Hematopoietic multipotent progenitor cell treated with erythropoietin and hydrocortisone succinate and interleukin-3 and kit ligand, for 17 days (in vitro differentiated cells): ENCODE measurements at places on chromosomes 13 and 19.

DNA sequence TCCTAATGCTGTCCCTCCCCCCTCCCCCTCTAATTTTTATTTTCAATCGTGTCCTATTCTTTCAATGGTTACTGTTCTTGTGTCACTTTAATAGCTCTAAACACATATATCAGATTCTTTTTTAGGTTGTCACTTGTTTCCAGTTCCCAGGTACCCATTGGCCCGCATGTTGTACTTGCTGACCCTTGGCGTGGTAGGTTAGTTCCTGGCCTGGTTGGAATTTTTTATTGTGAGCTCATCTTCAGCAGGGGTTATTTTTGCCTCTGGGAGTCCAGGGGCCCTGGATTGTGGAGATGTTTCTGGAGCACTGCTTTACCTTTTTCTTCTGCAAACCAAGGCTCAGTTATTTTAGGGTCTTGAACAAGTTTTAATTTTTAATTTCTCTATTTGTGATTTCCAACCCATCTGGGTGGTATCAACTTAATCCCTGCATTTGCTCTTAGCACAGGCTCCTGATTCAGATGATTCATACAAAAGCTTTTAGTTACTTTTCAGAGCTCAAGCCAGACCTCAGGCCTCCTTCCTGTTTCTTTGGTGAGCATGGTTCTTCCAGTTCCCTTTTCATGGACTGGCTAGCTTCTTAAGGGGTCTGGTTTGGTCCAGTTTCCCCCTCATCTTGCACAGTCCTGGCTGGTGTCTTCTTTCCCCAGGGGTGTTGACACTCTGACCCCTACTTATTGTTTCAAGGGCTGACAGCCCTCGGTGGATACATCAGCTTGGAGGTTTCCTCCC lies 220.5 kb downstream of the TM9SF2 start:
- DNase-seq = no peak

- DNase-seq = no peak
Measured at GRCh38 chr13:44120043-44120442, 240.3 kb downstream of the LACC1 start.

GRCh38 chr19:8526345-8527091 lies 12.6 kb upstream of the ZNF414 start:
- no peak for DNase-seq

DNA sequence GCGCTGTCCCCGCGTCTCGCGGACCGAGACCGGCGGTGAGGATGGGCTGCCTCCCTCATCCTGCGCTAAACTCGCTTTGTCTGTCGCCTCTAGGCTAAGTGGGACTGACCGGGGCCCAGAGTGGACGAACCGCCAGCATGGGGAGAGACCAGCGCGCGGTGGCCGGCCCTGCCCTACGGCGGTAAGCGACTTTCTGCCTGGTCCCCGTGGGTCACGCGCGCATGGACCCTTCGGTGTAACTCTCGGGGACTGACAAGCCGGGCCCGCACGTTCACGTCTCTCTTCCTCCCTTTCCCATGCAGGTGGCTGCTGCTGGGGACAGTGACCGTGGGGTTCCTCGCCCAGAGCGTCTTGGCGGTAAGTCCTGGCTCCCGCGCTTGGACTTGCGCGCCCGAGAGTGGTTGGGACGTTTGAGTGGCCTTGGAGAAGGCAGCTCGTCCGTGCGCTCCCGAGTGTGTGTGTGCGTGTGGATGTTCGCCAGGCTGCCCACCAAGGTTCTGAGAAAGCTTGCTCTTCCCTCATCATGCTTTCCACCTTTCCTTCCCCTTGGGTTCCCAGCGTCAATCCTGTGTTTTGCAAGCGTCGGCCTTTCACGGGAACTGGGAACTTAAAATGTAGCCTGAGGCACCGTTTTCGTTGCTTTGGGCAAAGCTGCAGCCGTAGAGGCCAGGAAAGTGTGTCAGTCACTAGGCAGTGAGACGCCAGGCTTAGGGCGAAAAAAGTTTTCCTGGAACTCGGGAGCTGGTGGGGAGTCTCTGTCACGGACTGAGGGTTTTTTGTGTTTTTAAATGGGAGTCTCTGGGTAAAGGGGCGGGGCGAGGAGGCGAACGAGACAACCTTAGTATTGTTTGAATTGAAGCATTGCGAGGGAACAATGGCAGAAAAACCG lies 927 bp downstream of the COL4A2 start:
- DNase-seq = no peak

- no peak for DNase-seq
Measured at GRCh38 chr13:40228496-40228895, 437.9 kb downstream of the FOXO1 start.

GRCh38 chr13:49421391-49421790 lies 22.5 kb downstream of the CAB39L start:
- DNase-seq = peak; percentile 43

GRCh38 chr19:54533476-54533875 lies 30.8 kb downstream of the LAIR2 start:
- DNase-seq = no peak

DNA sequence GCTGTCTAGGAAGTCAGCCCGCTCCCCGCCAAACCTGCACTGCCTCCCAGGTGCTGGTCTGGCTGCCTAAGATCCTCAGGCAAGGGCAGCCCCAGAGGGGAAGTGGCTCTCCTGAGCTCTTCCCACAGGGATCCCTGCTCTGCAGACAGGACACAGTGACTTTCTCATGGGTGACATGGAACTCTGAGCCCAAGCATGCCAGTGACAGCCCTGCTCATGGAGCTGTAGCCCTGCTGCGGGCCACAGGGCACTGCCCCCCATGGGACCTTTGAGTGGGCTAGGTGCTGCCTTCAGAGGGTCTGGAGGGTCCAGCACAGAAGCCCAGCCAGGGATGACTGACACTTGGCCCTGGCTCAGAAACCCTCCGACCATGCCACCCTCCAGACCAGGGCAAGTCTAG lies 109.1 kb downstream of the TUBA3C start:
- DNase-seq = no peak

DNA sequence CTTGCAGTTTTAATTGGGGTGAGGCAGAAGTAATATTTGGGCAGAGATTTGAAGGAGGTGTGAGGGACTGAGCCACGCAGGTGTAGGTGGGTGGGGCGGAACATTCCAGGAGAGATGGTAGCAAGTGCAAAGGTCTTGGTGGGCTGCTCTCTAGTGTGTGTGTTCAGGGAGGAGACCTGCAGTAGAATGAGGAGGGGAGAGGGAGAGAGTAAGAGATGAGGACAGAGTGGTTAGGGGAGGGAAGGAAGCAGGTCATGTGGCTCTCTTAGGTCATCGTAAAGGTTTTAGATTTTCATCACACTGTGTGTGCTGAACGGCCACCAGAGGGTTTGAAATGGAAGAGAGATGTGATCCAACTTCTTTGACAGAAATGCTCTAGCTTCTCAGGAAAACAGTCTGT lies 33.5 kb downstream of the WASF3 start:
- no peak for DNase-seq

DNA sequence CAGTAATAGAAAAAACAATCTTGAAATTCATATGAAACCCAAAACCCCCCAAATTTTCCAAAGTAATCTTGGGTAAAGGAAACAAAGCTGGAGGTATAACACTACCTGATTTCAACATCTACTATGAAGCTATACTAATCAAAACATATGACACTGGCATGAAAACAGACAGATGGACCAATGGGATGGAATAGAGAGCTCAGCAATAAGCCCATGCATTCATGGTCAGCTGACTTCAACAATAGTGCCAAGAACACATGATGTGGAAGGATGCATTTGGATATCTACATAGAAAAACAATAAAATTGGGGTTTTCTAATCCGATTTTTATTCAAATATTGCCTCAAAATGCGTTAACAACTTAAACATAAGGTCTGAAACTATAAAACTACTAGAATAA lies 32.2 kb upstream of the ZNF766 start:
- no peak for DNase-seq
